ENCODE measurements at places on chromosomes 6 and 20. TPM values are rescaled to one million over a fixed set of nuclear protein-coding genes. Genes with fewer than 3 reads are reported as not detected.

DNA sequence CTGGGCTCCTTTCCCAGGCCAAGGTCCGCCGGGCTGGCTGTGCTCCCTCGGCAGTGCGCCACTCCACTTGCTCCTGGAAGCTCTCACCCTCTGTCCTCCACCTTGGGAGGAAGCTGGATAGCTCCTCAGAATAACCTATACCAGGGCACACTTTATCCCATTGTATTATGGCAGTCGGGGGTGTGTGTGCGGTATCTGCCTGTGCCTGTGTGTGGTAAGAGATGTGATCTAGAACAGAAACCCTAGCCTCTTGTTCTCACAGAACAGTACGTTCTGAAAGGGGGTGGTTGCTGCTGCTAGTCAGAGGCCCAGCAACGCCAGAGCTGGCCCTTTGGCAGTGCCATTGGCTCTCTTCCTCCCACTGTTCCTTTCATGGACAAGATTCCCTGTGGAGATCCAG lies 168.4 kb downstream of the TBXT start:
- H3K27me3 ChIP-seq, result no peaks in the 10 kb centered on the region
- H3K36me3 ChIP-seq, result no peaks in the 10 kb centered on the region
- H3K4me3 ChIP-seq, result no peak overlapping the region
- no peaks in the 10 kb centered on the region for H3K4me1 ChIP-seq

Gene GSTA1
- total RNA-seq, result 143 TPM

DNA sequence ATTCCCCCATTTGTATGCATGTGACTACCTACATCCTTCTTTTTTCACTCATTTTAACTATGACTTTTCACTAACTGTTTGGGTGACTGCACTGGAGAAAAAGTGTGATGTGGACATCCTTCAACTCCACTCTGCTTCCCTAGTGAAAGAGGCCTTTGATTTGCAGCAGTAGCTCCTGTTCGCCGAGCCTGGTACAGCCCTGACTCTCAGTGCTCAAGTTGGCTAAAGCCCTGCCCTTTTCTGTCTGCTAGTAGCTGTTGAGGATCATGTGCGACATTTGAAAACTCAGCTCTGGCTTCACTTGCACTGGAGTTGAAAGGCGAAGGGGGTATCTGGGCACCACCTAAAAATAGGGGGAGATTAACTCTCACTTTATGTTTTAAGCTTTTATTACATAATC lies 42.1 kb downstream of the DAAM2 start:
- no peak overlapping the region for H3K4me3 ChIP-seq
- DNase-seq, result no peak
- no peaks in the 10 kb centered on the region for H3K4me1 ChIP-seq
- no peaks in the 10 kb centered on the region for H3K36me3 ChIP-seq

GRCh38 chr20:43744151-43744611 lies 17.4 kb upstream of the GTSF1L start:
- H3K27me3 ChIP-seq, result no peaks in the 10 kb centered on the region
- H3K4me3 ChIP-seq, result no peak overlapping the region
- no peaks in the 10 kb centered on the region for H3K4me1 ChIP-seq
- H3K27ac ChIP-seq, result no peak overlapping the region

Gene PRELID3B
- total RNA-seq, result 33.3 TPM

Gene FAM209A
- total RNA-seq, result not detected

Gene NKX2-4
- not detected for total RNA-seq

Gene MYL9
- 167 TPM for total RNA-seq

GRCh38 chr6:64258752-64259151 lies 623.1 kb downstream of the PHF3 start:
- no peak for DNase-seq
- H3K27me3 ChIP-seq, result no peaks in the 10 kb centered on the region
- no peak overlapping the region for H3K27ac ChIP-seq

Gene OXT
- total RNA-seq, result not detected

Gene ID4
- 96.3 TPM for total RNA-seq

GRCh38 chr6:10425975-10426780 lies 11.3 kb upstream of the TFAP2A start:
- H3K36me3 ChIP-seq, result no peaks in the 10 kb centered on the region
- peak overlapping the region; percentile 25 for H3K4me3 ChIP-seq
- no peak overlapping the region for H3K27ac ChIP-seq
- DNase-seq, result no peak
- no peaks in the 10 kb centered on the region for H3K27me3 ChIP-seq

DNA sequence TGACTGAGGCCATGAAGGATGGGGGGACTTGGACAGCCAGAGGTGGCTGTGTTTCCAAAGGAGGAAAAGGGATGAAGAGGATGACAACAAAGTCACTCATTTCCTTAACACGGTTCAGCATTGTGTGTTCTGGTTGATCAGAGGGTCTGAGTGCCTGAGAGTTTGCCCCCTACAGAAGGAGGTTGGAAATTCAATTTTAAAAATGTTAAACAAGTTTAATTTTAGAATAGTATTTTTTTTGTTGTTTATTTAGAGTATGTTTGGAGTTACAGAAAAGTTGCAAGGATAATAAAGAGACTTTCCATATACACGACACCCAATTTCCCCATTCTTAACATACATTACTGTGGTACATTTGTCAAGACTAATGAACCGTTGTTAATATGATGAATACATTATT lies 10.3 kb upstream of the VAPB start:
- no peak overlapping the region for H3K27ac ChIP-seq
- no peak for DNase-seq
- no peaks in the 10 kb centered on the region for H3K36me3 ChIP-seq
- H3K4me3 ChIP-seq, result no peak overlapping the region
- H3K27me3 ChIP-seq, result no peaks in the 10 kb centered on the region

- DNase-seq, result no peak
- no peaks in the 10 kb centered on the region for H3K27me3 ChIP-seq
- H3K4me1 ChIP-seq, result no peaks in the 10 kb centered on the region
- H3K4me3 ChIP-seq, result no peak overlapping the region
- H3K36me3 ChIP-seq, result no peaks in the 10 kb centered on the region
These were observed 145.2 kb upstream of the CITED2 start for GRCh38 chr6:139519571-139520031.

DNA sequence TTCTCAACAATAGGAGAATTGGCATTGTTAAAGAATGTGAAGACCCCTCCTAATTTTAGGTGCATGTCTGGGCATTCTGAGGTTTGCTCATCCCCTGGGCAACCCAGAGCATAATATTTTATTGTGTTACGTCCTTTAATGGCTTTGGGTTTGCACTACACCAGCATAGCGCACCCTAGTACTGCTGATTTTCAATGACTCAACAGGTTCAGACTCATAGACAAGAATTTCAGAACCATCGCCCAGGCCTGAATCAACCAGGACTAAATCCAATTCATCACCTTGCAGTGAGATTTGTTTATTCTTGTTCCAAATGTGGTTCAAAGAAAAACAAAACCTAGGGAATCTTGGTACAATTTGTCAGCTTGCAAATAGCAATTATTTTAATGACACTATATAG lies 137.8 kb upstream of the PHACTR1 start:
- no peak overlapping the region for H3K4me3 ChIP-seq
- no peaks in the 10 kb centered on the region for H3K27me3 ChIP-seq
- no peak for DNase-seq
- no peaks in the 10 kb centered on the region for H3K4me1 ChIP-seq

Gene WFDC12
- not detected for total RNA-seq

DNA sequence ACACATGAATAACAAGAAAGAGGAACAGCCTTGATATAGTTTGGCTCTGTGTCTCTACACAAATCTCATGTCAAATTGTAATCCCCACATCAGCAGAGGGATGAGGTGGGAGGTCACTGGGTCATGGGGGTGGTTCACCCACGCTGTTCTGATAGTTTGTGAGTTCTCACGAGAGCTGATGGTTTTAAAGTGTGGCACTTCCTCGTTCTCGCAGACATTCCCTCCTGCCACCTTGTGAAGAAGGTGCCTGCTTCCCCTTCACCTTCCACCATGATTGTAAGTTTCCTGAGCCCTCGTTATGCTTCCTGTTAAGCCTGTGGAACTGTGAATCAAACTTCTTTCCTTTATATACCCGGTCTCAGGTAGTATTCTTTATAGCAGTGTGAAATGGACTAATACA lies 13.1 kb downstream of the SRPK1 start:
- H3K4me3 ChIP-seq, result no peak overlapping the region
- no peaks in the 10 kb centered on the region for H3K27me3 ChIP-seq
- DNase-seq, result no peak
- no peak overlapping the region for H3K27ac ChIP-seq

DNA sequence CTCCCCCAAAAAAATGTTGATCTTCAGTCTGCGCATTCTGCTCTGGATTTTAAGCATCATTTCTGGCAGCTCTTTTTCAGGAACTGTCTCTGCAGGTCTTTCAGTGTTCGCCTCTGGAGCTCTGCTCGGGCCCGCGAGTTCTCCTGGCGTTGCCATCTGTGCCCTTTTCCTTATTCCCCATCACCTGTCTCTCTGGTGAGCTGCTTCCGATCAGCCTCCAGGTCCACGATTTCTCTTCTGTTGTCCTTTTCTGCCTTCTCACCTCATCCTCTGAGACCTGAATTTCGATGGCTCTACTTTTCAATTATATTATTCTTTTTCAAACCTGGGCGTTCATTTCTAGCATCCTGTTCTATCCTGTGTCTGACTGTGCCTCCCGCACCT lies 590 bp upstream of the MAP1LC3A start:
- peak; percentile 27 for DNase-seq
- H3K27ac ChIP-seq, result peak overlapping the region; percentile 98
- no peaks in the 10 kb centered on the region for H3K27me3 ChIP-seq
- H3K4me1 ChIP-seq, result no peaks in the 10 kb centered on the region

Gene C6orf58
- not detected for total RNA-seq

Gene CARMIL1
- total RNA-seq, result 24.9 TPM

Gene ARMH2
- not detected for total RNA-seq

Gene OR2H1
- total RNA-seq, result not detected

- DNase-seq, result no peak
- H3K27me3 ChIP-seq, result no peaks in the 10 kb centered on the region
- H3K4me1 ChIP-seq, result no peaks in the 10 kb centered on the region
- H3K4me3 ChIP-seq, result no peak overlapping the region
- H3K27ac ChIP-seq, result no peak overlapping the region
These were observed 292.6 kb downstream of the GMDS start for GRCh38 chr6:1952740-1953360.
